ENCODE measurements at places on chromosomes 1 and 21. TPM values are rescaled to one million over a fixed set of nuclear protein-coding genes. Genes with fewer than 3 reads are reported as not detected.
A peak's percentile ranks its signal among the peaks of the same experiment; 100 is the strongest.

Gene CNKSR1
- total RNA-seq, result 6.4 TPM

Gene GUCA2A
- not detected for total RNA-seq

Gene S100A7A
- not detected for total RNA-seq

Gene LBR
- total RNA-seq, result 60.5 TPM

Gene AUNIP
- 0.89 TPM for total RNA-seq

Gene TARBP1
- 26.2 TPM for total RNA-seq

Gene TXNDC12
- total RNA-seq, result 55.7 TPM

Gene LHX8
- not detected for total RNA-seq

GRCh38 chr1:201551877-201552731, 13.2 kb downstream of the NAV1 start:
- peak; percentile 89 for DNase-seq

DNA sequence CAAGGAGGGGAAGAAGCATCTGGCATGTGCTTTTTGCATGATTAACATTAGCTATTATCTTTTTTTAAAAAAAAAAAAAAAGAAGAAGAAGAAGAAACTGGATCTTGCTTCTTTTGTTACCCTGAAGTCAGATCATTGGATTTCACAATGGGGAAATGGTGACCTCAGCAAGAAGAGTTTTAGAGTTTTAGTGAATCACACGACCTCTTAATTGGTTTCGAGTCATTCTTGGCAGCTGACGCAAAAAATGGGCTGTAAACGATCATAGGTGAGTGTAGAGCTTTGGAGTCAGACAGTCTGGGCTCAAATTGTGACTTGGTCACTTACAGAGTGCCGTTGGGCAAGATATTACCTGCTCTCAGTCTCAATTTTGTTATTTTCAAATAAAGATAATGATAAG, 33.3 kb upstream of the PGBD5 start:
- peak; percentile 95 for DNase-seq

- no peak for DNase-seq
Measured at GRCh38 chr1:246733704-246734103, 9.5 kb downstream of the SCCPDH start.

GRCh38 chr21:29571949-29572348, 273.2 kb downstream of the BACH1 start:
- DNase-seq, result no peak

GRCh38 chr1:58460469-58460868, 86.1 kb downstream of the OMA1 start:
- no peak for DNase-seq

- DNase-seq, result peak; percentile 74
Measured at GRCh38 chr21:32728456-32728839, 635 bp upstream of the SYNJ1 start.

GRCh38 chr1:53198241-53198651, 1.6 kb downstream of the CPT2 start:
- no peak for DNase-seq

GRCh38 chr1:43839056-43839455, 94.5 kb upstream of the ARTN start:
- no peak for DNase-seq

- DNase-seq, result no peak
Measured at GRCh38 chr1:6123083-6123482, 57.0 kb downstream of the CHD5 start.

DNA sequence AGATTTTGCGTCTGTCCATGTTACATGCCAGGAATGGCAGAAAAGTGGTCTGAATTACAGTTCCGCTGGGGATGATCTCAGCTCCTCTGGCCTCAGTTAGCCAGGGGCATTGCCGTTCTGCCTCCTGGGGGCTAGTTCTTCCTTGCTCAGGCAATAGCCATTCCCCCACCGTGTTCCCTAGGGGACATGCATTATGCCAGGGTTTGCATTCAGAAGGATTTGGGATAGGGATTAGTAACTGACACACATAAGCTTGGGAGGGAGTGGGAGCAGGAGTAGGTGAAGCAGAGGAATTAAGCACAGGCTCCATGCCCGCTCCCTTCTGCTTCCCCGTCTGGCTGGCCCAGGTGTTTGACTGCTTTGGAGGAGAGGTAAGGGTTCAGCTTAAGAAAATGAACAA, 12.7 kb downstream of the LRRC71 start:
- no peak for DNase-seq

DNA sequence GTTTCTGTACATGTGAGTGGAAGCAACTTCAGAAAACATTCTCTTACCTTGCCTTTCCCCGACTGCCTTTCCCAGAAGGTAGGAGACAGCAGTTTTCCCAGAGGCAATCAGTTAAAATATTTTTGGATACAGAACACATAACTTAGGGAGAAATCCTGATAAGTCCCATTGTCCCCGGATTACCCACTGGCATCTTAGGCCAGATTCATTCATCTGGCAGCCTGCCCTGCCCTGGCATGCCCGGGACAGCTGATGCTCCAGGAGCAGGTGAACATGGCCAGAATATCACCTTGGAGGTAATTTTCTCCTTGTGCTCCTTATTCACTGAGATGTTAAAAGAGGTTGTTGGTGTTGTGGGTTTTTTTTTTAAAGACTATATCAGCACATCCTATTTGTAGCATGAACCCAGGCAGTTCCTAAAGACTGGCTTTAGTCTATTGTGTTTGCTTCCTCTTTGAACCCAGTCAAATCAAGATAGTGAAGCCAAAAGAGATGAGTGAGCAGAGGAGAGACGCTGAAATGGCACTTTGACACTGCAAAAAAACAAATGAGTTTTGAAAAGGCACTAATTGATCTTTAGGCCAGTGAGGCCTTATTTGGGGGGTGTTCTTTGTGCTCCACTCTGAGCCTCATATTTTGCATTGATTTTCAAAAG, 139.6 kb downstream of the PLPP3 start:
- no peak for DNase-seq

- no peak for DNase-seq
Measured at GRCh38 chr1:149962736-149963135, 26.1 kb upstream of the MTMR11 start.

GRCh38 chr1:225597926-225598575, 54.9 kb downstream of the ENAH start:
- DNase-seq, result peak; percentile 57

DNA sequence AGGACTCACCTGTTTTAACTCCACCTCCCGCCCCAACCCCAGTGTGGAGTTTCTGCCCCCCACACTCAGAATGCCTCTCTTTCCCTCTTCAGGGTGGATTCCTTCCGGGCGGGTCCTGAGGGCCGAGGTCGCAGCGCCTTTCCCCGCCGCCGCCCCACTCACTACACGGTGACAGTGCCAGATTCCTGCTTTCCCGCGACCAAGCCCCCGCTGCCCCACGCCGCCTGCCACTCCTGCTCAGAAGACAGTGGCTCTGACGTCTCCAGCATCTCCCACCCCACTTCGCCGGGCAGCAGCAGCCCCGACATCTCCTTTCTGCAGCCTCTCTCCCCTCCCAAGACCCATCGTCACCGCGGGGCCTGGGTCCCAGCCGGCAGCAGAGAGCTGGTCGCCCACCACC, 16.7 kb downstream of the INAVA start:
- DNase-seq, result no peak

GRCh38 chr1:56424744-56425493, 154.4 kb downstream of the PLPP3 start:
- peak; percentile 96 for DNase-seq

GRCh38 chr1:171286032-171286705, 27.8 kb upstream of the FMO4 start:
- peak; percentile 80 for DNase-seq

DNA sequence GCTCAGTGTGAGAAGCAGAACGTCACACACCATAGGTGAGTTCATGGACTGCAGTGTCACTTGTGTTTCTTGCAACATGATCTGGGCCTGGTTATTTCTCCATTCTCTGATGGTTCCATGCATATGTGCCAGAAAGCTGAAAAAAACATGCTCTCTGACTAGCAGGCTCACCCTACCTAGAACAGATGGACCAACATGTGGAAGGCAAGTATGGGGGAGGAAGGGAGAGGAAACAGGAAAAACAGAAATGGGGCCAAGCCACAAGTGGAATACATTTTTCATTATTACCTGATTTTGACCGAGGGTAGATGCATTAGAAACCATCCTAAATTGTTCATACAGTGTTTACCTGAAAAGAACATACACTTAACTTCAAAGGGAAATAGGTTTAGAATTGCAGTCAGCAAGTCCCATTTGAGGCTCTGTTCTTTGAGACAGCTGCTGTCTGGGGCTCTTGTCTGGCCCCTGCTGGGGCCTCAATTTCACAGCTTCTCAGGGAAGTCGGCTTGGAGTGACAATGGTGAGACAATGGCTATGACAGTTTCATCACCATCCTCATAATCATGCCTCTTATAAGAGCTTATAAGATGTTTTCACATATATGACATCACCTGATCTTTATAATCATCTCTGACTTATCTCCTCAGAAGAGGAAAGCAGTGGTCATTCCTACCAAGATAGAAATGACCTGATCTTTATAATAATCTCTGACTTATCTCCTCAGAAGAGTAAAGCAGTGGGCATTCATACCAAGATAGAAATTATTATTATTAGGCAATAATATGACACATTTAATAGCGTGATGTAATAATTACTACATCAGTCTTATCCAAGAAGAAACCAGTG, 327.3 kb downstream of the SIPA1L2 start:
- DNase-seq, result no peak

DNA sequence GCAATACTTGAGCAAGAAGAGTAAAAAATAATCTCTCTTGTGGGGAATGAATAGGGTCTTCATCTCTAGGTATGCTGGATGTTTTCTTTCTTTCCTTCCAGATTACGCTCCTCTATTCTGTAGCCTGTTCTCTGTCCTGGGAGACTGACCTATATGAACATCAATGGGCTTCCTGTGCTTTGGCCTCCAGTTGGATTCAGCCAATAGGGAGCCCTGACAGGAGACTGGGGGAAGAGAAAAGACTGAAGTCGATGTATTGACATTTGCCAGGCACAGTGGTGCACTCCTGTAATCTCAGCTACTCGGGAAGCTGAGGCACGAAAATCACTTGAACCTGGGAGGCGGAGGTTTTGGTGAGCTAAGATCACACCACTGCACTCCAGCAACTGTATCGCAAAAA, 17.6 kb downstream of the SEMA6C start:
- no peak for DNase-seq

DNA sequence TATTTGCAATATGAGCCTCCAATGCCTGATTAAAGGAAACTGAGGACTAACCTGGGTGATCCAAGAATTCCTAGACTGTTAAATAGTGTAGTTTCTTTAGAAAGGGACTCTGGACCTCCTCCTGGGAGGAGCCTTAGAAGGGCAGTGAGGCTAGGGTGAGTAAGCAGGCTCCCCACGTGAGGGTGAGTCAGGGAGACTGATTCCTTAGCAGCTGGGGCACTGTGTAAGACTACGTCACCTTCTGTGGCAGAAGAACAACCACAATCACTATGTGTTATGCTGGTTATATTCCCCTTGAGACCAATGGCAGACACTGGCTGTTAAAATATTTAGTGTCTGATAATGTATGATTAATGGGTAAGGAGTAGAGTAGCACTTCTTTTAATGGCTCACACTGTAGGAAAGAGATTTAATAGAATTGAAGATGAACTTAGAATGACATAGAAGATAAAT, 53.3 kb upstream of the SYT14 start:
- DNase-seq, result peak; percentile 99

DNA sequence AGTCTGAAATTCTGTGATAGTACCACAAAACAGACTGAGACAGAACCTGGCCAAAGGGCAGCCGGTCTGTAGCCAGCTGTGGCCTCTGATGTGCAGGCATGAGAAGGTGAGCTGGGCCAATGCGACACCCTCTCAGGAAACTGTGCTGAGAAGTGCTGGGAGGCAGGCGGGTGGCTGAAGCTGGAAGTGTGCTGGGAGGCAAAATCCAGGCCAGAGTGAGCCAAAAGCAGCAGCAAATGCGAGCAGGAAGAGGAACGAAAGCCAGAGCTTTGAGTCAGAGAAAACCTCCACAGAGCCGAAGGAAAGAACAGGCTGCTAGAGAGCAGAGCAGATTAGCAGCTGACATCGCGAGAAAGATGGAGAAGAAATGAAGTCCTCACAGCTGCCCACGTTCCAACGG, 10.2 kb upstream of the ATP13A2 start:
- DNase-seq, result no peak

GRCh38 chr21:35280231-35280630, 231.1 kb upstream of the RUNX1 start:
- no peak for DNase-seq

- peak; percentile 63 for DNase-seq
Measured at GRCh38 chr1:219837274-219837993, 90.9 kb downstream of the SLC30A10 start.

GRCh38 chr1:152517237-152517811, 3.0 kb downstream of the CRCT1 start:
- DNase-seq, result peak; percentile 7

- DNase-seq, result peak; percentile 5
Measured at GRCh38 chr1:99621340-99621901, 24.5 kb upstream of the PALMD start.

DNA sequence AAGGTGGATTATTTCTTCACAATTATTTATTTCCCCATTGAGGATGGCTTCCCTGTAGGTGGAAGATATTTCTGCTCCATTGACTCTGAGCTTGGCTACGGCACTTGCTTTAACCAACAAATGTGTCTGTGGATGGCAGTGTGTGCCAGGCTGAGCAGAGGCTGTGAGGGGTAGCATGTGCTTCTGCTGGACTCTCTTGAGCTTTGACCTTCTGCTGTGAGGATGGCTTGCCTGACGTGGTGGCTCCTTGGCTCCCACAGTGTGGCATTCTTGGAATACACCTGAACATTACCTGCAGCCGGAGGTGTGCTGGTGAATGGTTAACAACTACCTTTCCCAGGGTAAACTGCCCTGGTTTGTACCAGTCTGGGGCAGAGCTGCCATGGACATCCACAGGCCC, 46.8 kb downstream of the WDR3 start:
- peak; percentile 19 for DNase-seq
